Activated CD8-positive, alpha-beta memory T cell treated with anti-CD3 and anti-CD28 coated beads for 4 hours (primary cell): ENCODE measurements at places on chromosomes 6 and 20.

GRCh38 chr20:25035921-25036320 lies 22.0 kb downstream of the ACSS1 start:
- no peak for DNase-seq

DNA sequence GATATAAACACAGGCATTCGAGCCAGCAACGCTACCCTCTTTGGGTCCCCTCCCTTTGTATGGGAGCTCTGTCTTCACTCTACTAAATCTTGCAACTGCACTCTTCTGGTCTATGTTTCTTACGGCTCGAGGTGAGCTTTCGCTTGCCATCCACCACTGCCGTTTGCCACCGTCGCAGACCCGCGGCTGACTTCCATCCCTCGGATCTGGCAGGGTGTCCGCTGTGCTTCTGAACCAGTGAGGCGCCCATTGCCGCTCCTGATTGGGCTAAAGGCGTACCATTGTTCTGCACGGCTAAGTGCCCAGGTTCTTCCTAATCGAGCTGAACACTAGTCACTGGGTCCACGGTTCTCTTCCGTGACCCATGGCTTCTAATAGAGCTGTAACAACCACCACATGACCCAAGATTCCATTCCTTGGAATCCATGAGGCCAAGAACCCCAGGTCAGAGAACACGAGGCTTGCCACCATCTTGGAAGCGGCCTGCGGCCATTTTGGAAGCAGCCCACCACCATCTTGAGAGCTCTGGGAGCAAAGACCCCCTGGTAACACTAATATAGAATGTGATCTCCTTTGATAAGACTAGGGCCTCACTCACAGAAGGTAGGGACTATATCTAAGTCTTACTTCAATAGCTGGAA lies 973 bp downstream of the UBD start:
- no peak for DNase-seq

GRCh38 chr6:157139054-157139708 lies 184.1 kb downstream of the TMEM242 start:
- DNase-seq = no peak

- no peak for DNase-seq
These were observed 75.0 kb downstream of the BCKDHB start for GRCh38 chr6:80181352-80182081.

DNA sequence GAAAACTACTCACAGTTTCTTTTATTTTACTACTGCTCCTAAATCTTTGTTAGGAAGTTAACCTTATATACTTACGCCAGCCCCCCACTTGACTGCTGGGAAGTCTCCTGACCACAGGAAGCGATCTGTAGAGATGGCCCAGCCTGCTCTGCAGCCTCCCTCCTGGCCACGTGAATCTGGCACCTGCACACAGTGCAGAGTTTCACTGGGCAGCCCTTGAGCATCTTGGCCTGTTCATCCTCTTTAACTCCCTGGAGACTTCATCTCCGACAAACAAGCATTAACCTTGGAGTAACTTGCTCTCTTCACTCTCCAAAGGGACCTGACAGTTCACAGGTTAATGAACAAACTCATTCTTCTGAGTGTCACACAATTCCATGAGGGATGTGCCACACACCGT lies 294.1 kb downstream of the BTBD9 start:
- DNase-seq = no peak

DNA sequence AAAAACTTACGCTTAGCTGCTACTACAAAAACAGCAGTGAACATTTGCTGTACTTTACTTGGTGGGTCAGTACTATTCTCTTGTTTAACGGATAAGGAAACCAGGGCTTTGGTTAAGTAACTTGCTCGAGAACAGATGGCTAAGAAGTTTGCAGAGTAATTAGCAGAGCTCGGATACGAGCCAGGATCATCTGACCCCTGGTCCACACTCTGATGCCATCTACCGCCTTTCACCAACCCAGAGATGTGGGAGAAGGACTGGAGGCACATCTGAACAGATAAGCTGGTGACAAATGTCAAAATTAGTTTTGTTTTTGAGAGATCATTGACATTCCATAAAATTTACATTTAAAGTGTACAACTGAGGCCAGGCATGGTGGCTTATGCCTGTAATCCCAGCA lies 18.9 kb upstream of the RPL7L1 start:
- DNase-seq = no peak

GRCh38 chr6:5698318-5698717 lies 308.4 kb downstream of the NRN1 start:
- no peak for DNase-seq

- no peak for DNase-seq
These were observed 33.6 kb upstream of the FUCA2 start for GRCh38 chr6:143545165-143545564.

- no peak for DNase-seq
These were observed 626.1 kb upstream of the ID4 start for GRCh38 chr6:19210849-19211590.

DNA sequence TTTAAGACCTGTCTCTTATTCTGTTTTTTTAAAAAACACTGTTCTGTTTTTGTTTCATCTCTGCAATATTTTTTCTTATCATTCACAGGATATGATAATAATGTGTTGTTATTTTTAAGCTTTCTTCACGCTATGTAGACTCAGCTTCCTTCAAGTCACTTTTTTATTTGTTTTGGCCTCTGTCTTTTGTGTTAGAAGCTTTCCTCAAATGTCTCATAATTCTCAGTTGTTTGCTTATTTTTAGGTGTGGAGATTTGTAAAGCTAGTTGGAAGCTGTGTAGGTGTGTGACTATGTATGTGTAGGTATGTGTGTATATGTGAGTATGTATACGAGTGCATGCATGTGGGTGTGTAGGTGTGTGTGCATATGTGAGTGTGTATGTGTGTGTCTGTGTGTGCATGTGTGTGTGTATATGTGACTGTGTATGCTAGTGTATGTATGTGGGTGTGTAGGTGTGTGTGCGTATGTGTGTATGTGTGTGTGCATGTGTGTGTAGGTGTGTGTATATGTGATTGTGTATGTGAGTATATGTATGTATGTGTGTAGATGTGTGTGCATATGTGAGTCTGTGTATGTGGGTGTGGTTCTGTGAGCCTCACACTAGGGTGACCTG lies 16.3 kb upstream of the VEGFA start:
- DNase-seq = no peak
